ENCODE measurements at places on chromosomes 16 and 17.

GRCh38 chr16:54107583-54108202, 178.9 kb downstream of the IRX3 start:
- DNase-seq = no peak

DNA sequence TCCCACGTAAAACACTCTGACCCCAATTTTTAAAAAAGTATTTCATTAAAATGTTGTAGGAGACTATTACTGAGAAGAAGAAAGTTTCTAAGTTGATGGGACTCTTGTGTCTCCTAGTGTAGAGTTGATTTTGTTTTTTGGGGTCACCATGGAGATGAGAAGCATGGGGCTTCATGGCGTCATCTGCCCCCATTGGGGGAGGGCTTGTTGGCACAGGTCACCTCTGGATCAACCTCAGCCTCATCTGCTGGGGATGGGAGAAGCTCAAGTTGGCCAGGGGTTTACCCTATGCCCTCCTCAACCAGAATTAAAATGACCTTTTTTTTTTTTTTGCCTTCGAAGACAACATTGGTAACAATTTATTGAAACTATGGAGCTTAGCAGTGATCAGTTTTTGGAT, 28.3 kb downstream of the MSI2 start:
- no peak for DNase-seq

- DNase-seq = no peak
Measured at GRCh38 chr16:11256661-11257130, 692 bp upstream of the SOCS1 start.

GRCh38 chr17:60102632-60103096, 23.9 kb upstream of the HEATR6 start:
- peak; percentile 47 for DNase-seq

GRCh38 chr16:75102595-75102994, 14.0 kb downstream of the LDHD start:
- DNase-seq = no peak

DNA sequence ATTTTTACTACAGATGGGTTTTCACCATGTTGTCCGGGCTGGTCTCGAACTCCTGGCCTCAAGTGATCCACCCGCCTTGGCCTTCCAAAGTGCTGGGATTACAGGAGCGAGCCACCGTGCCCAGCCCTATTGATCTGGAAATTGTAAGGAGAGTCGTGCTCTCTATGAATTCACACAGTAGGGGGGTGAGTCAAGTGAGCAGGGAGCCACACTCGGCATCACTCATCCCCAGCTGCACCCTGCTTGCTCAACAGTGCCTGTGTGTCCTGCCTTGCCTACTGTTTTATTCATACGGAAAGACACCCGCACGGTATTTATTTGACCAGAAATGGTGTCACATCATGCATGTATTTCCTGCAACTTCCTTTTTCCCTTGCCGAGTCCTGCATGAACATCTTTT, 157.2 kb upstream of the FOXF1 start:
- DNase-seq = peak; percentile 36
